ENCODE measurements at places on chromosomes 7 and 10.

- DNase-seq = no peak
Observed at GRCh38 chr10:8876171-8876570, 821.7 kb downstream of the GATA3 start.

DNA sequence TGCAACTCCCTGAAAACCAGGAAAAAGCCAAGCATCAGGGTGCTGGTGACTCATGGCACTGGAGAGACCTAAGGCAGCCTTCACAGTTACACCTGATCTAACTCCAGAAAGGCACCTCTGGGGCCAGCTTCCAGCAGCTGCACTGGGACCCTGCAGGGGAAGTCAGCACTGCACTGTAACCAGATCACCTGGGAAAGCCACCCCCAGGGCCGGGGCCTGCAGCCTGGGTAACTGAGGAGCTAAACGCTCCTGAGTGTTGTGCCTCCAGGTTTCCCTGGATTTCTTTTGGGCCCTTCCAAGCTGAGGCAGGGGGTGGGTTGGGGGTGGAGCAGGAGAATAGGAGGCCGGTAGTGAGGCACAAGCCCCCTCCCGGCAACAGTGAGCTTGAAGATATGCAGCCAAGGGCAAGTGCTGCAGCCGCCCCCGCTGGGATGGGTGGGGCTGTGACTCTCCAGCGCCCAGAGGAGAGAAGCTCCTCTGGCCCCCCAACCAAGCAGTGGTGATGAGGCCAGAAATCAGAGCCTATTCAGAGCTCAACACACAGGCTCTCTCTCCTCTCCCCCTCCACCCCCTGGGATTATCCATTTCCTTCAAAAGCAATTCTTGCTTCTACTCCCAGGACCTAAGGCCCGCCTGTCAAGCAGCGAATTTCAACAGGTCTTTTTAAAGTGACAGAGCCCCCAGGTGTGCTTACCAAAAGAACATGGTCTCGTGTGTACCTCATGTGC lies 2.6 kb downstream of the CXCL12 start:
- DNase-seq = no peak

DNA sequence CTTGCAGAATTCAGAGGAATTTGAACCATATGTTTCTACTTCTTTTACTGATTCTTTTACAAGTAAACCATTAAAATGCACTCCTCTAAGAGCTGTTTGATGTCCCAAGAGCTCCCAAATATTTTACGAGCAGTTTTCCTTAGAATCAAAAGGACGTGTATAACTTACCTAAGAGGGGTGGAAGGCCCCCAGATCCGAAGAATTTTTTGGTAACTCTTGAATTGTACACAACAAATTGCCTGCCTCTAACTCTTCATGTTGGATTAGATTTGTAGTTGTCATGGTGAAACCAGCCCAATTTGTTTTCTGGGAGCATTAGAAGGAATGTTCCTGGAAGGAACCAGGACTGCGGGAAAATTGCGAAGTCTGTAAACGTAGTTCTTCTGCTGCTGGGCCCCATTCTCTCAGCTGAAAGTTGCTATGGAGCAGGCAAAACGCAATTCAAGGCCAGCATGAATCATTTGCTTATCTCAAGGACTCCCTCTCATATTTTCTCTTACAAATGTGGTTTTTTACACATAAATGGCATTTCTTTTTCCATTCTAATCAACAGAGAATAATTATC lies 124.8 kb upstream of the TMEM72 start:
- DNase-seq = no peak

- no peak for DNase-seq
Observed at GRCh38 chr7:120280743-120281142, 7.8 kb downstream of the KCND2 start.

- no peak for DNase-seq
Observed at GRCh38 chr10:133072720-133073390, 14.9 kb upstream of the ADGRA1 start.
